ENCODE measurements at places on chromosomes 16 and 17. TPM values are rescaled to one million over a fixed set of nuclear protein-coding genes. Genes with fewer than 3 reads are reported as not detected.

Gene GNG13
- total RNA-seq, result not detected

Gene C16orf96
- not detected for total RNA-seq

Gene KRTAP4-16
- total RNA-seq, result not detected

Gene DNAH2
- 0.15 TPM for total RNA-seq

Gene TNFRSF12A
- 365 TPM for total RNA-seq

Gene KRT26
- total RNA-seq, result not detected

Gene GJC1
- total RNA-seq, result 11.6 TPM

Gene SLC52A1
- total RNA-seq, result 0.15 TPM

Gene KIF2B
- not detected for total RNA-seq

Gene CD300LG
- not detected for total RNA-seq

Gene C17orf113
- total RNA-seq, result 0.15 TPM

Gene HBZ
- not detected for total RNA-seq

Gene IRX5
- 2.7 TPM for total RNA-seq

Gene CTRB2
- total RNA-seq, result not detected

Gene WSB1
- 119 TPM for total RNA-seq

Gene TMEM132E
- not detected for total RNA-seq

Gene ACACA
- total RNA-seq, result 42.6 TPM

Gene EEF2KMT
- 9.7 TPM for total RNA-seq

Gene MYO1D
- 37.0 TPM for total RNA-seq

Gene TMC6
- 1.4 TPM for total RNA-seq

Gene CACNG1
- total RNA-seq, result not detected

Gene KRTAP2-3
- not detected for total RNA-seq

Gene TSNAXIP1
- total RNA-seq, result 1.9 TPM

Gene CSH2
- total RNA-seq, result not detected

Gene TLCD3B
- not detected for total RNA-seq

Gene NEUROD2
- total RNA-seq, result not detected

Gene HAS3
- total RNA-seq, result 1.3 TPM

Gene CLEC19A
- not detected for total RNA-seq

Gene NAGS
- 0.98 TPM for total RNA-seq

Gene GPR139
- total RNA-seq, result not detected

Gene NMT1
- 70.2 TPM for total RNA-seq

Gene COPRS
- 65.0 TPM for total RNA-seq

Gene PDIA2
- 0.23 TPM for total RNA-seq

Gene MYL11
- total RNA-seq, result not detected

Gene DOK4
- total RNA-seq, result 44.4 TPM

Gene DGKE
- 2.1 TPM for total RNA-seq

Gene CCL15
- not detected for total RNA-seq

Gene BOLA2B
- total RNA-seq, result 23.3 TPM

Gene IL17C
- not detected for total RNA-seq

Gene ADAM11
- total RNA-seq, result 1.4 TPM

Gene SLC16A6
- 0.15 TPM for total RNA-seq

Gene TNK1
- 0.08 TPM for total RNA-seq

Gene SPPL2C
- total RNA-seq, result not detected

Gene CHST5
- total RNA-seq, result not detected

Gene NPEPPS
- total RNA-seq, result 65.4 TPM

Gene CHD3
- 179 TPM for total RNA-seq

Gene TBC1D3K
- not detected for total RNA-seq

Gene CCL3
- not detected for total RNA-seq

Gene ZNF213
- 0.70 TPM for total RNA-seq

Gene NPIPA7
- 0.23 TPM for total RNA-seq
